ENCODE measurements at places on chromosomes 12 and 14.

GRCh38 chr12:111444925-111445725 lies 39.4 kb downstream of the SH2B3 start:
- DNase-seq, result peak; percentile 75

DNA sequence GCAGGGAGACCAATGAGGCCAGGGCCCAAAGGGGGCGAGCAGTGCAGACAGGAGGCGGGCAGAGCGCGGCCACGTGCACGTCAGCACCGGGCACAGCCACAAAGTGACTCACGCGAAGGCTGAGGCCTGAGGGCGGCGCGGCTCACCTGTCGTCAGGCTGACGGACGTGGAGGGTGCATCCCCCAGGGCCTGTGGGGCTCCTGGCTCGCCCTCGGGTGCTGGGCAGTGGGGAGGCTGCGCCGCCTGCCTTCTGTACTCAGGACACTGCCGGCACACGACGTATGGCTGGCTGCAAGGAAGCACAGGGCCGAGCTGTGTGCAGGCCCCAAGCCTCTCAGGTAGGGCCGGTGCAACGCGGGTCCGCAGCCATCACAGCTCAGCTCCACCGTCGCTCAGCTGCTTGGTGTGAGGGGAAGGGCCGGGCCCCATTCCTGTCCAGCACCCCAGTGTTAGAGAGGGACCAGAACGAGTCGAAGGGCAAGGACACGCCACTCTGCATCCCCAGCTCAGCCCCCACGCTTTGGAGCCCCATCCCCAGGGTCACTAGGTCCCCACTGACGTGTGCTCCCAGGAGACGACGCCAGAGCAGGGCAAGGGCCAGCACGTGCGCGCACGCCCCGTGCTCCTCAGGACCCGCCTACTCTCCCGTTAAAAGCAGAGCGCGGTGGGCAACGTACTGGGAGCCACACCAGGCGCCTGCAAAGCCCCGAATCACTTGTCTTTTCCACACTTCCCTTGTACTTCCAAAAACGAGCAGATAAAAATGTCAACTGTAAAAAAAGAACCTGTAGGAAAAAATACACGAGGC lies 24.8 kb upstream of the GOLGA3 start:
- DNase-seq, result no peak

- no peak for DNase-seq
These were observed 13.8 kb downstream of the ZCCHC8 start for GRCh38 chr12:122486805-122487426.

DNA sequence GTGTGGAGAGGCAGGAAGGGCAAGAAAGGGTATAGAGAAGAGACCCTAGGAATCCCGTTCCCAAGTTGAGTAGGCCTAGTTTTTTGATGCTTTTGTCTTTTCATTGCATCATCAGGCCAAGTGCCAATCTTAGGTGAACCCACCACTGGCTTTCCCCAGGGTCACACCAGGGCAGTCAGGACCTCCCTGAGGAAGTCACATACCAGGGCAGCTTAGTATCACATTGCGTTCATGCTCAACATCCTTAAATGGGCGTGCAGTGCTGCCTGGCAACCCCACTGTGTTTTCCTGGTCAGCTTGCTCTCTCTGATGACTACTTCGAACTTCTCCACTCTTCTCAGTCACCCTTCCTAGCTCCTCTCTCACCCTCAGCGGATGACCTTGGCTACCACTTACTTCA lies 9.0 kb downstream of the ASIC1 start:
- DNase-seq, result no peak

DNA sequence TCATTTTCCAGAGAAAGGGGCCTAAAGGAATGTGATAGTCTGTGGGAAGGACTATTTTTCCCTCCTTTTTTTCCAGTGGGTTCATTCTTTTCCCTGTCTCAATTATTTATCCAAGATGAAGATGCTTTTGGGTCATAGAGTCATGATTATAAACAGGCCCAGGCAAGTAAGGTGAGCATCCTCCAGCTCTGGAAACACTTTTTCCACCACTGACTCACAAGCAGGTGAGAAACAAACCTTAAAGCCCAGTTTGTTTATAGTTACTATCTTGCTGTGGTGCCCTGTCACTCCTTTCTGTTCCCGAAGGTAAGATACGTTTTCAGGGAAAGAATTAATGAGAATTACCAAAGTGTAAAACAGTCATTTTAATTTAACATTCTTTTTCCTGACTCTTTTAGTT lies 107.7 kb upstream of the IFNG-AS1 start:
- no peak for DNase-seq

DNA sequence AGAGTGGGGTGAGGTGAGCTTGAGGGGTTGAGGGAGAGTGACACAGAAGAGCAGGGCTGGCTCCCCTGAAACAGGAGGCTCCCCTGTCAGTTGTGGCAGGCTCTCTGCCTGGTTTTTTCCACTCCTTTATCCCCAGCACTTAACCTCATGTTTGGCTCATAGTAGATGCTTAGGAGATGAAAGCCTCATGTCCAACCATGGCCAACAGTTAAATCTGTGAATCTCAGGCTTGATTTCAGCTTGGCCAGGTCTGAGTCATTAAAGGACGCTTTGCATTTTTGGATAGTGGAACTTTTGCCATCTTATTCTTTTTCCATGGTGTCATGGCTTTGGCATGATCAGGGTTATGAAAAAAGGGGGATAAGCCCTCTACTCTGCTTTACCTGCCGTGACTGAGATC lies 117.2 kb downstream of the CACNA1C start:
- DNase-seq, result no peak

DNA sequence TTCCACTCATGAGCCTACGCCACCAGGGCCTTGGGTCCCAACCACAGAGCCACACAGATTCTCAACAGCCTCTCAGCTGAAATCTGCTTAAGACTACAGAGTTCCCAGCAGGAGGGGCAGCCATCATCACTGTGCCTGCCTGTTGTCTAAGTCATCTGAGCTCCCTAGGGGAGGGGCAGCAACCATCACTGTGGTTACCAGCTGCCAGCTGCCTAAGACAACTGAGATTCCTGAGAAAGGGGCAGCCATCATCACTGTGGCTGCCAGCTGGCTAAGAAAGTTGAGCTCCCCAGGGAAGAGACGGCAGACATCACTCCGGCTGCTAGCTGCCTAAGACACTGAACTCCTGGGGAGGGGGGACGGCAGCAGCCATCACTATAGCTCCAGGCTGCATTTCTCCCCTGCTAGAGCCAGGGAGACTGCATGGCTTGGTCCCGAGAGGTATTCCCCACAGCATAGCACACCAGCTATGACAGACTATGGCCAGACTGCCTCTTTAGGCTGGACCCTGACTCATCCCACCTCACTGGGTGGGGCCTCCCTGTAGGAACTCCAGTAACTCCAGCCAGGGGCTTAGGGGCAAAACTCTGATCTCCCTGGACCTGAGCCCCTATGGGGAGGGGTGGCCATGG lies 37.2 kb upstream of the C14orf132 start:
- no peak for DNase-seq

DNA sequence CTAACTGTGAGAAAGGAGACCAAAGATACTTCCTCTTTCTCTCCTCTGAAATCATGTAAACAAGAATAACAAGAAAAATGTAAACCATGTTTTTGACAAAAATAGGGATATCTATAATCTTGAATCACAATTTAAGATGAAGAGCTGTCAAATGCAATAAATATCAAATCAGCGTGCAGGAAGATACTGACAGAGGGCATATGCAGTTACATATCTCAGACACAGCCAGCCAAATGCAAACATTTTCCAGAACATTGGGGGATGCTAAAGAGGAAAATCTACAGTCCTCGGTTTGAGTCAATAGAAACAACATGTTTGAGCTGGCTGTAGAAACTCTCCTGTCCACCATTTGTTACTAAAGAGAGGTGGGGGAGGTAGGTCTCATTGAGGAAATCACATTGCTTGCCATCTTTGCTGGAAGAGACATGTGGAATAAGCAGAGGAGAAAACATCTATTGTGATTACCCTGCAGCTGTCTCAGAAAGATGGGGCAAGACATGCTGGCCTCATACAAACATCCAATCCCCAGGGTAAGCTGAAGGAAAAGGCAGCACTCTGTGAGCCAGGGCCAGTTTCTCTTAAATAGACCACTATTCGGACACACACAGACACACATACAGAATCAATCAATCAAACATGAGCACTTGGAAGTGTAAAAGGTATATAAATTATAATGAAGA lies 43.5 kb downstream of the CNTN1 start:
- DNase-seq, result no peak

DNA sequence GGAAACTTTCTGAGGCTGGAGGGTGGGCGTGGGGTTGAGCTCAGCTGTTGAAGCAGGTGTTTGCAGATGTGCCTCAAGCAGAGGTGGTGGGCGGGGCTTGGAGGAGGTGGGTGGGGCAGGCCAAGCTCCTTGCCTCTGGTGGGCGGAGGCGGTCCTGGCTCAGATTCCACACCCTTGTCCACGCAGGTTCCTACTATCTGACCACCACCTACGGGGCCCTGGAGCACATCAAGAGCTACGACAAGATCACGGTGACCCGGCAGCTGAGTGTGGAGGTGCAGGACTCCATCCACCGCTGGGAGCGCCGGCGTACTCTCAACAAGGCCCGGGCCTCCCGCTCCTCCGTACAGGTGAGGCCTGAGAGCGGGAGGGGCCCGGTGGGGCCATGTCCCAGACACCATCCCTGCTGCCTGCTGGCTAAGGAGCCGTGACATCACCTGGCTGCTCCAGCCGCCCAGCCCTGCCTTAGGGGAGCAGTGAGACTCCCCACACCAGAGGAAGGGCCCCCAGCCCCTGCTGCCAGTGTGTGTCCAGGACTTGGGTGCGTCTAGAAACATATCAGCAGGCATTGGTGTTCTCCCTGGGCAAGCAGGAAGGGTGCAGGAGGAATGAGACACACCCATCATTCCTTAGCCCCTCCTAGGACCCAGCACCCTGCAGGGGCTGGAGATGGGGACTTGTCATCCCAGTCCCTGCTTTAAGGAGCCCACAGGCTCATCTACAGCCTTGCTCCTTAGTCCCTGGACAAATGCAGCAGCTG lies 63.4 kb downstream of the LGMN start:
- no peak for DNase-seq

- no peak for DNase-seq
These were observed 59.2 kb upstream of the TSPAN8 start for GRCh38 chr12:71216725-71217579.

DNA sequence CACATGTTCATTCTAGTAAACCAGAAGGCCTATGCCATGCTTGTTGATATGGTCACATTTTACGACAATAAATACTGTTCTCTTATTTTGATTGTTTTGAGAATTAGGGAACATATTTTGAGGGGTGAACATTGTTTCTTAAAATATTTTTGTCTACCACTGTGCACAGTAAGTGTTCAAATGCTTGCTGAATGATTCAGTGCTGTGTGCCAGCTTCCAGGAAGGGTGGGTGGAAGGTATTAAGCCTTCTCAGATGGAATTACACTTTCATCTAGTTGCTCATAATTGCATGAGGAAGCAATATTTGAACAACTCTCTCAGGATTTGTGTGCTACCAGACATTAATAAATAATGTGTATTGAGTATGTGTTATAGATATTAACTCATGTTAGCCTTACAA lies 15.5 kb upstream of the TMX1 start:
- DNase-seq, result no peak

GRCh38 chr14:100532906-100533655 lies 54.1 kb downstream of the BEGAIN start:
- DNase-seq, result no peak

GRCh38 chr12:68750506-68750905 lies 4.5 kb downstream of the SLC35E3 start:
- DNase-seq, result no peak

DNA sequence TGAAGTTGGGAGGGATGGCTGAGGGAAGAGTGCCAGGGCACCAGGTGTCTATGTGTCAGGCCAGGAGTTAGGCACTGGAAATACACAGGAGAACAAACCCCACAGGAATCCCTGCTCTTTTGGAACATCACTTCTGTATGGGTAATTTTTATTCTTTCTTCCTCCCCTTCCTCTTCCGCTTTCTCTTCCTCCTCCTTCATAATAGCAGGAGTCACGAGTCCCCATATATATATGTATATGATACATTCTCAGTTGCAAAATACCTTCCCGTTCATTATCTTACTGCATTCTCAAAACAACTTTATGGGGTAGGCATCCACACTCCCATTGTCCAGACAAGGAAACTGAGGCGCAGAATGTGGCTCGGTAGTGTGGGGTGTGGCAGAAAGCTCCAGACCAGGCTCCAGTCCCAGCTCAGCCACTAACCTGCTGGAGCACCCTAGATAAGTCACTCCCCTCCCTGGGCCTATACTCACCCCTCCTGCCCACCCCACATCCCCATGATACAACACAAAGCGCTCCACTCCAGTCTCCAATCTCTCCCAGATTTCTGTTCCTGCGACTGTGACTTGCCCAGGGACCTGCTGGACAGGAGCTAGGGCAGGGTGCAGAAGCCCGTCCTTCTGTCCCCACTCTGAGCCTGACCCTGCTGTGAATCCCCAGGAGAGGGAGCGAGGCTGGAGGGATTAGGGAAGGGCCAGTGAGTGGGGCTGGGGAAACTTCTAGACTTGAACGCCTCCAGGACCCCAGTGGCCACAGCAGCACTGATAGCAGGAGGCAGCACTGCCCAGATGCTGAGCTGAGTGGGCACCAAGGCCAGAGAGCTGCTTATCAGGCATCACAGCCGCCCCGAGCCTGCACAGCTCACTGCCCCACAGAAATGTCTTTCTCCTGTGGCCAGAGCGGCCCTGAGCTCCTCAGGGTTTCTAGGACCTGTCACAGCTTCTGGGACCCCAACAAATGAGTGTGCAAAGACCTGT lies 1.4 kb upstream of the AQP2 start:
- no peak for DNase-seq

DNA sequence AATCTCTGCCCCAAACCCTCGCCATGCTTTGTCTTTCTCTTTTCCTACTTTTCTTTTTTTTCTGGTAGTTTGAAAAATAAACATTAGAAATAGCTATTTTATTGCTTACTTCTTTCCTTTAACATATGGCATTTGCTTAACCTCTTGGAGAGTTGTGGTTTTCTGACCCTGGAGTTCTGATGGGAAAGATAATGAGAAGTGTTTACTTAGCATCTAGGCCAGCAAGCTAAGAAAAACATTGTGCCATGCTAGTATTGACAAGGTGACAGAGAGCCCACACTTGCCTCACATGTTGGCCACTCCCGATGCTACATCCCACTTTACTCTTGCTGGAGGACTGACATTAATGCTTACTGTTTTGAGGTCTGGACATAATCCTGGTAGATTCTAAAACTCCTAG lies 886.2 kb downstream of the DIO2 start:
- DNase-seq, result no peak

DNA sequence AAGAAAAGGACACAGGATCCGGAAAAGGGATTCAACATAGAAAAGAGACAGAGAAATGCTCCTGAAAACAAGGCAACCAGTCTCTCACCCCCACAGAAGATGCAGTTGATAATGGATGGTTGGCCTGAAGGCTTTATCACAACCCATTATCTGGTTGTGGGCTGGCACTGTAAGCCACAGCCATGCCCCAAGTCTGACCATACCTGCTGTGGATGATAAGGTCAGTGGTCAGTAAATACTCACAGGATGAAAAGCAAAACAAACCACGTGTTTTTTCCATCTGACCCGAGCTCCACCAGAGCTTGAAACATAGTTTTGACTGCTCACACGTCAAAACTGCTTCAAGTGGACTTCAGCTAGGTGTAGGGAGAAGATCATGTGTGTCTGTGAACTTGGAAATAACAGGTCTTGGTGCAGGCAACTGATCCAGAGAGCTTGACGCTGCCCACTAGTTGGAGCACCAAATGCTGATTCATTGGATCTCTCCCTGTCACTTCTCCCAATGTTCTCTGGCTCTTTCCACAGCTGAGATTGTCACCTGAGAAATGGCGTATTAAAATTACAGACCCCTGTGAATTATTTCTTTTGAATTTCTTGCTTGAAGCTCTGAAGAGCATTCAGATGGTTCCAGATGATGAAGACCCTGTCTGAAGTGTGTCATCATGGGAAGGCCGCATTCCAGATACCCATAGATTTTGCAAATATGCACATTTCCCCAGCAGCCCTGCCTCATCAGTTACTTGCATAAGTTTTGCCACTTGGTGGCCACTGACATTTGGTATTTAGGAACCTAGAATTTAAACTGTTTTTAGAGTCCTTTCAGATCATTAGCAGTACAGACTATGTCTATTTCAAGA lies 8.5 kb downstream of the TMEM233 start:
- DNase-seq, result no peak
